NCI-H510A (cell line): ENCODE measurements at places on chromosomes 1 and 21.

DNA sequence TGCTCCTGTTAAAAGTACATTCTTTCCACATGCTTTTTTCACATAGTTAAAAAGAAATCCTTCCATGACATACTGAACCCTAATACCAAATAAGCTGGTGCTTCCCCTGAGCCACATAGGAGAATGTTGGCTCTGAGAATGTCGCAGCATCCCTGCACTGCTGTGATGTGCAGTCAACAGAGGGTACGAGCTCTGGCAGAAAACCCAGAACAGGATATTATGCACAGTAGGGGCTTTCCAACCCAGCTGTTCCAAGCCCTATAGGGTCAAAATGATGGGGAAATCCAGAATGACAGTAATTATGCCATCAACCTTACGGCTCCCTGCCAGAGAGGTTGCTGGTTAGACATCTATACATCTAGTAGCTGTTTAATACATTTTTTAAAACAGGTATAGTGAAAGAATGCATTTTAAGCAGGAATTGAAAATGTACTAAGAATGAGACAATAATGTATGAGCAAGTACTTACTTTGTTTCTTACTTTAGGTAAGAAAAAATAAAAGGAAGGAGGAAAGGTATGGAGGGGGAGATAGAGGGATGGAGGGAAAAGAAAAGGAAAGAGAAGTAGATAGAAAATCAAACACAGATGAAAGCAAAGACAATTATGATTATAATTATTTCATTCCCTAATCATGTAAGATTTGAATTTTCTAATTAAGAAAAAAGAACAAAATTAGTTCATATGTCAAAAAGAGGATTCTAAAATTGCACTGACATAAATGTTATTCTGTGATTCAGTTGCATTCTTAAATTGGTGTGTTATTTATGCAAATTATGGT is 126.0 kb downstream of the NR5A2 start:
- no peak for DNase-seq

- peak; percentile 92 for DNase-seq
These were observed 113.9 kb downstream of the ATP5PO start for GRCh38 chr21:33801424-33802405.

DNA sequence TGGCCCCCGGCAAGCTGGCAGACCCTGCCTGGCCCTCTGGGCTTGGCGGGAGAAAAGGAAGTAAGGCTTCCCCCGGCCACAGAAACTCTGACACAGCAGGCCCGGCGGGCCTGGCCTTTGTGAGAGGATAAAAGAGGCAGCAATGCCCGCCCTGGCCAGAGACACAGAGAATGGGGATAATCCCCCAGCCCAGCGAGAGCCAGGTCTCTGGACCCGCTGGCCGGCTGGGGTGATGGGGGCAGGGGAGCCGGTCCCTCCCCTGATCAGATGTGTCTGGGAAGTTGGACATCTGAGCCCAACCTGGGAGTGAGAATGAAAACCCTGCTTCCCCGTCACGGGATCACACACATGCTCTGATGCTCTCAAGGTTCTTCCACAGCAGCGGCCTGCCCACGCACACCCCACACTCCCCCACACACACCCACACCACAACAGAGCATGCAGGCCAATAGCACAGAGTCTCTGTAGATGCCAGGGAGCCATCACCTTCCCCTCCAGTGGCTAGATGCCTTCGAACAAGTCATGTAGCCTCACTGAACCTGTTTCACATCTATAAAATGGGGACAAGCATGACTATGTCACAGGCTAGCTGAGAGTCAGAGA is 4.2 kb downstream of the RSPO1 start:
- no peak for DNase-seq

DNA sequence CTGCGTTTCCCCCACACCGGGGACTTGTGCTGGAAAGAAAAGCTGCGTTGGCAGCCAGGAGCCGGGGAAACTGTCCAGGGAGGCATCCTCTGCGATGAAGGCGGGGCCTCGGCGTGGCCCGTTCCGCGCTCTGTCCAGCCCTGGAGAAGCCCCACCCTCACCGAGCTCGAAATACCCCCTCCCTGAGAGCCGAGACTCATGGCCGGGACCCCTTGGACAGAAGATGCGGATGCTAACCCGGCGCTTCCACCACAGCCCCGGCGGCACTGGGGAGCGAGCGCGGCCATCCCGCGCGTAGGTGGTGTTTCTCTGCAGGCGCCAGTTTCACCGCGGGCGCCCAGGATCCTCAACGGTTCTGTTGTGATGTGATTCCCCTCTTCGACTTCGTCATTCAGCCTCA is 31.6 kb downstream of the PDE9A start:
- DNase-seq = no peak
